ENCODE measurements at places on chromosomes 7 and 10.

DNA sequence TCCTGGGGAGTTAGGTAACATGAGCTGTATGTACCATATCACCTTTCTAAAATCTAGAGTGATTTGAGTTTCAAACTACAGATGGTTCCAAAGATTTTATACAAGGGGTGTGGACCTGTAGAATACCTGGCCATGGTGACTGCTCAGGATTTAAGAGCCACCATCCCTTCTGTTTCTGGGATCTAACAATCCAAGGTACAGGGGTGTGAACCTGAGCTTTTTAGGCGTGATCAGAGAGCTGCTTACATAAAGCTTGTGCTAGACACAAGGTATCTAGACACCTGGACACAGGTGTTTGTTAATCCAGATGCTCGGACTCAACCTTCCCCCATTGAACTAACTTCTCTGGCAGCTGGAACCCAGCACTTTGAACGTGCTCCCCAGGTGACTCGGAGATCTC lies 516.4 kb downstream of the RPS24 start:
- no peak for DNase-seq

DNA sequence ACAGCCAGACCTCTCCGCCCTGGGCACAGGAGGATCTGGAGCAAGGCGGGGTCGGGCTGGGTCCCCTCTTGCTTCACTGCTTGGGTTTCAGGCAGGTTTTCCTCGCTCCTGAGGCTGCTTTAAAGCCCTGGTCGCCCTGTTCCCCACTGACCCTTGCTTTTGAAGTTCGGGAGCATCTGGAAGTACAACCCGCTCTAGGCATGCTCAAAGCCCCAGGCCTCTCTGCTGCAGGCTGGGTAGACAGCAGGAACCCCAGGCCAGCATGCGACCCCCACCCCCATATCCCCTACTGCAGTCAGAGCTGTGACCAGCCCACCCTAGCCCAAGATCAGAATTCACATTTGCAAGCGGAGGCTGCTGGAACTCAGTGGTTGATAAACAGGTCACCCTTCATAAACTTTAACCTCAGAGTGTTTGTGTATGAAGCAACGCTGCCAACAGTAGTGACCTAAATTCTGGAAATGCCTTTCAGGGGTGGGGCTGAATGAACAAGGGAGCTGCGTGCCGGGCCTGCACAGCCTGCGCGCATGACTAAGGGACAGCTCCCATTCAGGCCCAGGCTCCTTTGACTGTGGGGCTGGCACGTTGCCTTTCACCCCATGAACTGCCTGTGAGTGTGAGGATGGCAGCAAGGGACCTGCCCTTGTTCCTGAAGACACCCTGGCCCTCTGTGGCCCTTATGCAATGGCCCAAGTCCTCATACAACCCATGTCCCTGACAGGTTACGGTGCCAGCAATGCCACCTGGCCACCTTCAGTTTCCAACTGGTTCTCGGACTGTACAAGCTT lies 52.5 kb downstream of the PROSER2 start:
- no peak for DNase-seq

- DNase-seq = no peak
Measured at GRCh38 chr10:29646960-29647461, 12.2 kb upstream of the SVIL start.

- peak; percentile 40 for DNase-seq
Measured at GRCh38 chr10:132631338-132631735, 93.8 kb downstream of the INPP5A start.

- no peak for DNase-seq
Measured at GRCh38 chr7:6730343-6730633, 23.5 kb upstream of the ZNF12 start.

DNA sequence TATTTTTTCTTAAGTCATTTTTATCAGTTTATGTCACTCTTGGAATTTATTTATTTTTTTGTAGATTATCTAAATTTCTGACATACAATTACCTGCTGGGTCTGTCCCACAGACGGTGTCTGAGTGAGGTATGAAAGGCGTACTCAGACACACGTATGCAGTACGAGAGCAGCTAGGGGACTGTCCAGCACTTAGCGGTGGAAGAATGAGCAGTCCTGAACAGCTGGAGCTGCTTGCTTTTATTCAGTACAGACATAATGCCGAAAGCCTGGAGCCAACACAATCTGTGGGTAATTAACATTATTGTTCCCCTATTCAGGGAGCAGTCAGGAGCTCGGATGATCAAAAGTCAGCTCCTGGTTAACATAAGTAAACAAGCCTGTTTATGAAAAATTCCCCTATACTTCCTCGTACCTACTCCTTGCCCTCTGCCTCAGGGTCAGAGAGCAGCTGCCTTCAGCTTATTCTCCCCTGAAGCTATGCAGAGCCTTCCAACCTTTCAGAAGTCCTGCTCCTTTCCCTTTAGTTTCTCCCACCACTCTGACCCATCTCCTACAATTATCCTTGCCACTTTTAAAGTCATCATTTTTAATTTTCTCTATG lies 488.0 kb upstream of the POM121L12 start:
- DNase-seq = no peak
